Neural crest cell (in vitro differentiated cells): ENCODE measurements at places on chromosomes 5 and 9. TPM values are rescaled to one million over a fixed set of nuclear protein-coding genes. Genes with fewer than 3 reads are reported as not detected.

TAF11L5 gene
- not detected in 2 replicates for total RNA-seq

C9orf153 gene
- 0.19 and 0.34 TPM in 2 replicates for total RNA-seq

BARHL1 gene
- total RNA-seq: not detected in 2 replicates

NR5A1 gene
- 0.35 and 0.50 TPM in 2 replicates for total RNA-seq

ADAMTS2 gene
- total RNA-seq: 1.5 and 1.7 TPM in 2 replicates

IGFBPL1 gene
- 58.9 and 63.8 TPM in 2 replicates for total RNA-seq

CDH6 gene
- total RNA-seq: 233 and 247 TPM in 2 replicates

GRCh38 chr9:137371946-137372651 is 50.9 kb downstream of the EXD3 start:
- DNase-seq: no peak

DNA sequence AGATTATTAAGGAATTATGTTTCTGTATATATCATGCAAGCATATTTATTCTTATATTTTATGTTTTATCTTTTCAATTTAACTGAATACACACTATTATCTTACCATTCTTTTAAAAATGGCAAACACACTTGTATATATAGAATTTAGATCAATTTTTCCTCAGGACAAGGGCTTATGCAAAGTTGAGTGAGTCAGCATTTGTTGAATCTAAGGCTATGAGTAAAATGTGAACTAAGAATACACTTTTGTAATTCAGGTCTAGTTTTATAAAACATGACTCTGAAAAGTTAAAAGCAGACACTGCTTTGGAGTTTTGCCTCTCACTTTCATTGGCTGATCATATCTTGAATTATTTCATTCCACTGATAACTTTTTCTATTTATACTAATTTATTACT is 127.8 kb downstream of the FOCAD start:
- no peak for DNase-seq

DNA sequence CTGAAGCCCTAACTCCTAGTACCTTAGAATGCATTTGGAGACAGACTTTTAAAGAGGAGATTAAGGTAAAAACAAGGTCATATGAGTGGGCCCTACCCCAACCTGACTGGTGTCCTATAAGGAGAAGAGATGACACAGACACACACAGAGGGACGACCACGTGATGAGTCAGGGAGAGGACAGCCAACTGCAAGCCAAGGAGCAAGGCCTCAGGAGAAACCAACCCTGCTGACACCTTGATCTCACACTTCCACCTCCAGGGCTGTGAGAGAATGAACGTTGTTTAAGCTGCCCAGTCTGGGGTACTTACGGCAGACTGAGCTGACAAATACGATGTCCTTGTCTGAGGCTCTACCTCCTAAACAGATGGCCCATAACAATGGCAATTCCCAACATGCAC is 93.6 kb downstream of the ROR2 start:
- DNase-seq: no peak

GRCh38 chr5:102902135-102902448 is 147.0 kb downstream of the PAM start:
- DNase-seq: no peak

DNA sequence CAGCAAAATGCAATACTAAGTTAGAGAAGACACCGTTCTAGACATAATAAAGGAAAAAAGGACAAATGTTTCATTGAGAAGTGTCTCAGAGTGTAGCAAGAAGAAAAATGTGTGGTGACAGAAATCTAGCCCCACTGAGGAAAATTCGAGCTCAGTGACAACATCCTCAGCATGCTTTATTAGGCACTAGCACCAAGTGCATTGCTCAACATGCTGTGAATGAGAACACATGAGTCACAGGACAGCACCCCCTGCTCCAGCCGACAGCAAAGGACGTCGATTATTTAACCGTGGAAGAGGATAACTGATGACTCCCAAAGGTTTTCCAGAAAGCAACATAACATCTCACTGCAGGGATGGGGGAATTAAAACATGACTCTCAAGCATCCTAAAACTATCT is 182.7 kb downstream of the GNAQ start:
- DNase-seq: no peak

DNA sequence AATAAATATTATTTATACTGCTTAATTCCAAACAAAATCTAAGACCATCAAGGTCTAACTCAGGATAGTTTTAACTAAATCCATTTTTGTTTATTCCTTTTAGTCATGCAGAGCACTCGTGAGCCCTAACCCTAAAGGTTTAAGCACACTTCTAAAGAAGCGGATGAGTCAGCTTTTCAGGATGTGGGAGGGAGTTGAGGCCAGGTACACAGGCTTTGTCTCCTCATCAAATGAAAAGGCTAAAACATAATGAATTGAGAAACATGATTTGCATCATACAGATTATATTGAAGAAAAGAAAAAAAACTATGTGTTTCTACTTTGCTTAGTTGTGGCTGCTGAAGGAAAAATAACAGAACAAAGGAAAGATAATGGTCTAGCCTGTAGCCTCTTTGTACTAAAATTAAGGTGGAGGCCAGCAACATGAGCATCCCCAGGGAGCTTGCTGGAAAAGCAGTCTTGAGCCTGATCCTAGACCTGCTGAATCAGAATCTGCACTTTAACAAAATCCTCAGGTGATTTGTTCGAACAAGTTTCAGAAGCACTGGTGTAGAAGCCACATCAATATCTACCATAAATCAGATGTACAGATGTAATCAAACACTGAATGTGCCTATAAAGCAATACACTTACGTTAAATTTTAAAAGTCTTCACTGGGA is 21.1 kb upstream of the ISCA1 start:
- no peak for DNase-seq

- DNase-seq: no peak
Measured at GRCh38 chr9:69760278-69760610, 433 bp upstream of the PTAR1 start.

GRCh38 chr9:75033791-75034473 is 5.8 kb upstream of the CARNMT1 start:
- no peak for DNase-seq

DNA sequence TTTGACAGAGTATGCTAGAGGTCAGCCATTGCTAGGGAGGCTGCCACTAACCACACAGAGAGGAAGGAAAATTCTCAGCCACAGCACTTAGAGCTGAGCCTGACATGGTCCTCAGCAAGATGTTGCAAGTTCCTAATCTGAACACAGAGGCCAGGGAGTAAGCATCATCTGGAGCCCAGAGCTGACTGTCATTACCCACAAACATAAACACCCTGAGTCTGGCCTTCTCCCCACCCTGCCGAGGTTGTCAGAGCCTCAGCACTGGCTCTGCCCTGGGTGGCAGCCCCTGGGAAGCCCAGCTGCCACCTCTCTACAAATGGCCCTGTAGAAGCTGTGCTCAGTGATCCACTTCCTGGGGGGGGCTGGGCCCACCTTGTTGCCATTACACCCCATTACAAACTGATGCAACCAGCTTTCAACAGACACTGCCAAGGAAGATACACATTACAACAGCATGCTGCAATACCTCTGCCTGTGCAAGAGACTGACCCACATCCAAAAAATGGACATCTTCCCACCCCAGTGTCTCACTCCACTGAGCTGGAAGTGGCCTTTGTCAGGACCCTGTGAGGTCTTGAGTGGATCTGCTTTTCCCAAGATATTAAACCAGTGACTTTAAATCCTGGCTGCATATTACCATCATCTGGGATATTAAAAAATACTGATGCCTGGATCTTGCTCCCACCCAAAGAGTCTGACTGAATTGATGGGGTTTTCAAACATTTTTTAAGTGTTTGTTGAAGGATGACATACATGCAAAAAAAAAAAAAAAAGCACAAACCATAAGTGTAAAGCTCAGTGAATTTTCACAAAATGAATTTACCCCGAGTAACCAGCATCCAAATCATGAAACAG is 33.0 kb downstream of the IRF1 start:
- DNase-seq: no peak

GRCh38 chr9:82763656-82764055 is 299.3 kb downstream of the RASEF start:
- no peak for DNase-seq

GRCh38 chr9:98345011-98345410 is 89.6 kb upstream of the TBC1D2 start:
- no peak for DNase-seq

- no peak for DNase-seq
Measured at GRCh38 chr5:143601357-143601756, 197.9 kb upstream of the NR3C1 start.

- DNase-seq: no peak
Measured at GRCh38 chr9:21634951-21635350, 152.8 kb upstream of the IFNE start.

- no peak for DNase-seq
Measured at GRCh38 chr5:135885031-135885430, 10.6 kb downstream of the IL9 start.

- no peak for DNase-seq
Measured at GRCh38 chr5:79512049-79512448, 1.9 kb downstream of the HOMER1 start.
